Natural killer cell (primary cell): ENCODE measurements at places on chromosomes 6 and 20.

GRCh38 chr6:66065313-66065712 lies 358.3 kb upstream of the EYS start:
- no peak for DNase-seq

DNA sequence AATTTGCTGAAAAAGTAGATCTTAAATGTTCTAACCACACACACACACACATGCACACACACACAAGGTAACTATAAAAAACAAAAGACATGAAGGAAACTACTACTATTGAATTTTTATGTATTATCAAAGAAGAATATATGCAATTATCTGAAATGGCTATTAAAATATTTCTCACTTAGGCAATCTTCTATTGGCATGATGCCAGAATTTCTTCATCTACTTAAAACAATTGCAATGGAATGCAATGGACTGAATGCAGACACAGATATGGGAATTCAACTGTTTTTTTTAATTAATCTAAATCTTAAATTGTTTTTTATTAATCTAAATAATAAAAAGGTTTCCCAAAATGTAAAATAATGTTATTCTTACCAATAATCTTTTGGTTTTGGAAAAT lies 152.6 kb upstream of the SMLR1 start:
- no peak for DNase-seq

- DNase-seq = no peak
Measured at GRCh38 chr6:47630587-47630986, 67.8 kb upstream of the ADGRF4 start.

DNA sequence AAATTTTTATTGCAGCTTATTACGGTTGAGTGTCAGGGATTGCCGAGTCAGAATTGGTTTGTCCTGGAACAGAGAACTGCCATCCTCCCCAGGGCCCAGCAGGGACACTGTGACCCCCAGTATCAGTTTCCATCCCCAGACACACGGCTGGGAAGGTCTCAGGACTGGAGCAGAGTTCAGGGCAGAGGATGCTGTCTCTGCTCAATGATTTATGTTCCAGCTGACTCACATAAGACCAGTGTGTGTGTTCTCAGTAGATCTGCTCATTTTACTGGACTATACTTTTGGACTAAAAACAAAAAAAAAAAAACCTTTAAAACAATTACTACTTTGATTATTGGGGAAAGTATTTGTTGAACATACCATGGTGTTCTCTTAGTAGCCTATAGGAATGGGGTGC lies 44.2 kb downstream of the FNDC1 start:
- no peak for DNase-seq

- no peak for DNase-seq
Measured at GRCh38 chr6:10961837-10962236, 75.0 kb downstream of the SYCP2L start.

- DNase-seq = no peak
Measured at GRCh38 chr6:29567991-29568390, 8.5 kb upstream of the UBD start.

DNA sequence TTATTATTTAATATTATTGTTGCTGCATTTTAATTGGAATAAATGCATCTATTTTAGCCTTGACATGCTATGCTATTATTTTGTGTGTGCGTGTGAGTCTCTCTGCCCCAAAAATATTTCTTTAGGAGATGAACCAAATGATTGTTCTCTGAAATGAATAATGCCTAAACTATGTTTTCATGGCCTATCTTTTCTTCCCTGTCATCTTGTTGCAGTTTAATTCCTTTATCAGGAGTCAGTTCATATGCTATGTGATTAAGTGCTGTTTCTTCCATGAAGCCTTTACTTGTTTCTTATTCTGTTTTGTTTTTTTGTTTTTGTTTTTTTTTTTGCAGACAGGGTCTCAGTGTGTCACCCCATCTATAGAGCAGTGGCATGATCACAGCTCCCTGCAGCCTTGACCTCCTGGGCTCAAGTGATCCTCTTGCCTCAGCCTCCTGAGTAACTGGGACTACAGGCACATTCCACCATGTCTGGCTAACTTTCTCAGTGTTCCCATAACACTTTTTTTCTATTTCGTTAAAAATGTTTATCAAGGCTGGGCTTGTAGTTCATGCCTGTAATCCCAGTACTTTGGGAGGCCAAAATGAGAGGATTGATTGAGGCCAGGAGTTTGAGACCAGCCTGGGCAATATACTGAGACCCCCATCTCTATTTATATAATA lies 25.7 kb downstream of the TPX2 start:
- no peak for DNase-seq

GRCh38 chr6:161405418-161405817 lies 131.6 kb upstream of the AGPAT4 start:
- no peak for DNase-seq

GRCh38 chr6:28634761-28635546 lies 109.3 kb downstream of the GPX5 start:
- DNase-seq = no peak

GRCh38 chr6:146911635-146912215 lies 292.5 kb upstream of the STXBP5 start:
- no peak for DNase-seq

DNA sequence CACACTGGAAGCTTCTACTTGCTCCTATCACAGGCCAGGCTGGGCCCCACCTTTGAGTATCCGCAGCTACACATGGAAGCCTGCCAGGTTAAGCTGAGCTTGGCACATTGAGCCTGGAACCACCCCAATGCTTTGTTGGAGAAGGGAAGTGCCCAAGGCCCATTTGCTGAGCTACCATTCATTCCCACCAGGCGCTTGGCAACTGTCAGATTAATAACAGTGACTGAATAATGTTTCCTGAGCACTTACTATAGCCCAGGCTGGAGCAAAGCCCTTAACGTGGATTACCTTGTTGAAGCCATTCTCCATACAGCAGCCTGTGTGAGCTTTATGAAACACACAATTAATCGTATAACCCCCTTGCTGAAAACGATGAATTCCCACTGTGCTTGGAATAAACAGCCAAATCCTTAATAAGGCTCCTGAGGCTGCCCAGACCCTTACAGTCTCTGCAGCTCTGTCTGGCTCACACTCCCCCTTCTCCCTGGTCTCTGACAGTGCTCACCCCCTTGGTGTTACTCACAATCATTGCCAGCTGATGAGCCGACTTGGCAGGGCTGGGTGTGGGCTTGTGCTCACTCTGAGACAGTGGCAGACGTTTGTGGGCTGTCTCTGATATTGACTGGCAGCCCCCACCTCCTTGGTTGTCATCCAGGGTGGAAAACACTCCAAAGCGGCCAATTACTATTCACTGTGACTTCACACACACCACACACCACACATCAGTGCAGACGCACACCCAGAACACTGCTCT lies 357.1 kb downstream of the MAFB start:
- no peak for DNase-seq

DNA sequence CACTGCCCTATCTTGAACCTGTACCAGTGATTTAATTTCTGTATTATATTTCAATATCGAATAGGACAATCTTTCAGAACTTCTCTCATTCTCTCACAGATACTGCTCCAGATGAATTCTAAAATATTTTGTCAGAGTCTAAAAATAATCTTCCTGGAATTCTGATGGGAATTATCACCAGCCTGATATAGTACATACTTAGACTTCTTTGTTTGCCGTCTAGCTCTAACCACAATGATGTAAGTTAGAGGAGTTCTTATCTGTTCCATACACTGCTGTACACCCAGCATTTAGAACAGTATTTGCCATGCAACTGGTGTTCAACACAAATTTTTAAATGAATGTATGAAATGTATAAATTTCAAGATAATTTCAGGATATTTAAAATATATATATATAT lies 1.3 kb upstream of the HUS1B start:
- no peak for DNase-seq

GRCh38 chr6:3768502-3768901 lies 17.0 kb upstream of the PXDC1 start:
- no peak for DNase-seq

GRCh38 chr6:124955108-124955856 lies 7.0 kb upstream of the RNF217 start:
- no peak for DNase-seq

GRCh38 chr6:72654071-72654621 lies 32.3 kb downstream of the KCNQ5 start:
- no peak for DNase-seq

DNA sequence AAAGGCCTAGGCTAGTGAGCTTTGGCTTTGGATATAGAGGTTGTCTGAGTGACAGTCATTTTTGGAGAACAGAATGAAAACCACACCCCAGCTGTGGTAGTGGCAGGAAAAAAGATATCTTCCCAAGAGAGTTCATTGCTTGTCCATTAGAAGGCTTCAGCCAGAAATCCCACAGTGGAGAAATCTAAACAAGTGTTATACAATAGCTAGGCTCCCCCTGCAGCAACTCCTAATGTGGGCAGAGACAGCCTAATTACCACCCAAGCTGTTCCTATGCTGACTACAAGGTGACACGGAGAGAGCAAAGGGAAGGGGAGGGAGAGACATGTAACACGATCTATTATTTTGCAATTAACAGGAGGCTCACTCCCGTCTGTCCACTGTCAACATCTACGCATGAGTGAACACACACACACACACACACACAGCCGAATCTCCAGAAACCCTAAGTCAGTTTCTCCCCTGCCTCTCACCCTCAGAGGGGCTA lies 147.5 kb upstream of the TCF21 start:
- DNase-seq = no peak

GRCh38 chr6:154632119-154632518 lies 101.1 kb upstream of the SCAF8 start:
- DNase-seq = no peak

GRCh38 chr6:156779206-156780094 lies 2.3 kb downstream of the ARID1B start:
- DNase-seq = peak; percentile 33

GRCh38 chr6:116088946-116089345 lies 11.7 kb upstream of the NT5DC1 start:
- no peak for DNase-seq

- no peak for DNase-seq
Measured at GRCh38 chr20:5770231-5770986, 20.2 kb downstream of the SHLD1 start.

DNA sequence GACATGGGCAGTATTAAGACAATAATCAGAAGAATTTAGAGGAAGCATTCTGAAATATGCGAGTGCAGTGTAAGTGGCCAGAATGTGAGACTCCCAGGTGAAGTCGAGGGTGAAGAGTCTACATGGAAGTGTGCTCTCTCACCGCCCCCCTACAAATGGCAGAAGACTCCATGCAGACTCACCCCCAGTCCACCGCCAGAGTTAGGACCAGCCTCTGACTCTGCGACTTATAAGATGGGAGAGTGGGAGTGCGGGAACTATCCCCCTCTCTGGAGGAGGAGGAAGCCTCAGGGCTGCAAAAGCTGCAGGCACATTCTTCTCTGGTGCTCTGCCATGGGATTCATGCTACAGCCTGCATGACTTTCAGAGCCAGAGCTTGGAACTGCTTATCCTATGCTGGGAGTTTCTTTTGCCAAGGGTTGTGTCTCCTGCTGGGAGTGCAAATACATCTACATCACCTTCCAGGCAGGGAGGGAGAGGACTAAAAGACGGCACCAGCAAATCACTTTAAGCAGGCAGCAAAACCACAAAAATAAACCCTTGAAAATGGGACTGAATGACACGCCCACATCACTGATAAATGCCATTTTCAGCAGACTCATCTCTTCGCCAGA lies 206.7 kb upstream of the SULF2 start:
- no peak for DNase-seq

- no peak for DNase-seq
Measured at GRCh38 chr6:126698732-126699240, 358.9 kb downstream of the CENPW start.

- no peak for DNase-seq
Measured at GRCh38 chr6:161056451-161056850, 64.9 kb downstream of the MAP3K4 start.

GRCh38 chr6:49918787-49919186 lies 45.2 kb downstream of the DEFB114 start:
- no peak for DNase-seq

DNA sequence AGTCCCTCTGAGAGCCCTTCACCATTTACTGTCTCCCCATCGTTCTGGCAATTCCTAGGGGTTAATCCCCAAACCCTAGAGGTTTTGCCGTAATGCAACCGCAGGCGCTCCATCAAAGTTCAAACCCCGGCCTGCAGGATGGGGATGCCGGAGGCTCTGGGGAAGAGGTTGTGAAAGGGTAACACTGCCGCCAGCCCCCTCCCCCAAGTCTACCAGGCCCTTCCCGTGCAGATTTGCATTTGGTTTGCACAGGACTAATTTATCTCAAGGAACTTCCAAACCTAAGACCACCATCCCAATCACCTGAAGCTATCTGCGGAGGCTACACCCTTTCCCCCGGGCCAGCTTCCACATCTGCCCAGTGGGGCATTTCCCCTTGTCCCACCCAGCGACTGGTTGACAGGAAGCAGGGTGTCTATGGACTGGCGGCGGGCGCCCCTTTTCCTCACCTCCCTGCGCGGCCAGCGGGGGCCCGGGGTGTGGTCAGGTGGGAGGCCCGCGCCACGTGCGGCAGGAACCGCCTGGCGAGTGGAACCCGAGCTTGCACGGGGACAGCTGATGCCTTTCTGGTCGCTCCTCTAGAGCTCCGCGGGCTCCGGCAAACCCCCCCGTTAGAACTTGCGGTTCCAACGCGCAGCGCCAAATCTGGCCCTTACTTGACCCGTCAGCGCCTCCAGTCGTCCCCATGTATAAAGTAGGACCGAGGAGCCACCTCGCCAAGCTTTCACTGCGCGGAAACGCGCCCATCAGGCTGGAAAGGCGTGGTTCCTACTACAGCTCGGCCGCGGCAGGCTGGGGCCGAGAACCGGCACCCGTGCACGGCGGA lies 9.4 kb upstream of the SLC4A11 start:
- peak; percentile 40 for DNase-seq

DNA sequence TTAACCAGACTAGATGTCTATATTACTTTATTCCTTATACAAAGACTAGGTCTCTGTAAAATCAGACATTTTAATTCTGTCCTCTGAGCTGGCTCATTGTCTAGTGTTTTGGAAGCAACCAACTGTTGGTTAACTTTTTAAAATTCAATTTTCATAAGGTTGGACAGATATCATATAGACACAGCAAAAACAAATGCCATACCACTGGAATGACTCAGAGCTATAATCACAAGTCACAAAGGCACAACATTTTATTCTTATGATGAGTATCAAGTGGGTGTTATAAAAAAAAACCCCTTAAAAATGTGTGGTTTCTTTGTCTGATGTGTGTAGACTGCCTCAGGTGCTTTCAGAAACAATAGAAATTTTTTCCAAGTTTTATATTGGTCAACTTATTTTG lies 296.2 kb upstream of the MARCKS start:
- no peak for DNase-seq

- DNase-seq = no peak
Measured at GRCh38 chr6:27066381-27066780, 181.1 kb upstream of the PRSS16 start.
